ENCODE measurements at places on chromosomes 5 and 9.
A peak's percentile ranks its signal among the peaks of the same experiment; 100 is the strongest.

- peak; percentile 44 for DNase-seq
Measured at GRCh38 chr9:21661626-21662025, 140.8 kb upstream of the MTAP start.

DNA sequence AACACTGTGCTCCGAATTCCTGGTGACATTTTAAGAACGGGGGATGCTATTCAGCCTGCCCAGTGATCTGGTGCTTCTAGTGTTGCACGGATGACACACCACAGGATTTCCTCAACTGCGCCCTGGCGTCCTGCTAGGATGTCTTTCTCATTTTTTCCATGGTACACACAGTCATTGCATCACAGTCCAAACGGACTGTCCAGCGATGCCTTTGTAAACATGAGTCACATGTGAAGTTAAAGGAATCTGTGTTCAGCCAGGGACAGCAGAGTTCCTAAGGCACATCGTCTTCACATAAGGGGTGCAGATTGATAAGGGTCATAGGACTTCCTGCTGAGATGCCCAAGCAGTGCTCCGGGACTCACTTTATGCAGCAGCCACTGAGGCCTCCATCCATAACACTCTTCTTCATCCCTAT is 9.3 kb upstream of the PTPN3 start:
- peak; percentile 43 for DNase-seq

- no peak for DNase-seq
Measured at GRCh38 chr9:5899292-5899691, 8.6 kb downstream of the MLANA start.

GRCh38 chr5:34959323-34959722 is 30.0 kb downstream of the DNAJC21 start:
- peak; percentile 34 for DNase-seq

DNA sequence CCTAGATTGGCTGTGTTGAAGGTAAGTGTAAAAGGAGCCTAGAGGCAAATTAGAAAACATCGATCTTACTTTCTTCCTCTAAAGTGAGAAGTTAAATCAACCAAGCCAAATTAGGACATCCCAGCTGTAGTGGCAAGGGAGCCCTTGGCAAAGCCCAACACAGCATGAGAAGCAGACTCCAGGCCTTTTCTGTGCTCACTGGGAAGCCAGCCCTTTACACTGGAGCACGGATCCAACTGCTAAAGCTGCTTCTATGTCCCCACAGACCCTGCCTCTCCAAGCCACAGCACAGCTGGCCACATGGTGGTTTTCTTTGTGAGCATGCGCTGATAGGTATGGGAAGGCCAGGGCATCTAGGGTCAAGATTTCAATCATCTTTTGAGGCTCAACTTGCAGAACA is 94.1 kb downstream of the APBA1 start:
- no peak for DNase-seq

DNA sequence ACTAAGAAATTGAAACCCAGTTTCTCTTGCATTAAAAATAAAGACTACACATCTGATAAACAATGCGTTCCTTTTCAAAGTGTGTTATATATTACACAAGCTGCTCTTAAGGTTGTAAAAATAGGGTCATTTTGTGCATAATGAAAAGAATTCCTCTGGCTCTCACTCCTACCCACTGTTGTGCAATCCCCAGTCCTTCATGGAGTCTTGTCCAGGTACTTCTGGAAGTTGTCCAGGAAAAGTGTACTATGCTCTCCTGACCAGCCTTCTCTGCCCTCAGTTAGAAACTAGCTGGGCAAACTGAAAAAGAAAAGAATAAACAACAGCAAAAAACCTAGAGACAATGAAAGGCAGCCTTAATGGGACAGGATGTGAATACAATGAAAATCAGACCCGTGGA is 345.5 kb upstream of the PAPPA start:
- DNase-seq = no peak

DNA sequence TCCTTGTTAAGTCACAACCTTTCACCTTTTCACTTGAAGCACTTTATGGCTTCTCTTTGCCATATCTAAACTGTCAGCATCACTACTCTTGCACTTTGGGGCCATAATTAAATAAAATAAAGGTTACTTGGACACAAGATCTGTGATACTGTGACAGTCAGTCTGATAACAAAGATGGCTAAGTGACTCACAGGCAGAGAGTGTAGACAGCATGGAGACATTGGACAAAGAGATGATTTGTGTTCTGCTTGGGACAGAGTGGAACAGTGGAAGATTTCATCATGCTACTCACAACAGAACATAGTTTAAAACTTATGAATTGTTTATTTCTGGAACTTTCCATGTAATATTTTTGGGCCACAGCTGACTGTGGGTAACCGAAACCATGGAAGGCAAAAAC is 81.7 kb upstream of the SMC5 start:
- DNase-seq = peak; percentile 34

GRCh38 chr5:9361835-9362234 is 184.0 kb downstream of the SEMA5A start:
- peak; percentile 48 for DNase-seq

DNA sequence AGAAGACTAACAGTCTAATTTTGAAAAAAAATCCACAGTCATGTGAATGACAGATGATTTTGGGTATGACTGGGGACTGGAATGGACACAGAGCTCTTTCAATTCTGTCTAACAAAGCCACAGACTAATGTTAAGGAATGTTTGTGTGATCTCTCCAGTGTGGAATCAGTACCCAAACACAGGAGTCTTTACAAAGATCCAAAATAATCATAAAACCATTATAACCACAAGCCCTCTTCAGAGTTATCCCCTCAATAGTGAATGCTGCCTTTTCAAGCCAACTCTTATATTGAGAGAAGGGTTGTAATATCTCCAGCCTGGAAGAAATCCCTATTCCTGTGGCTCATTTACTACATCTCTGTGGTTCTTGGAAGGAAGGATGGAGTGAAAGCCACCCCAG is 552.0 kb upstream of the CLINT1 start:
- peak; percentile 83 for DNase-seq

DNA sequence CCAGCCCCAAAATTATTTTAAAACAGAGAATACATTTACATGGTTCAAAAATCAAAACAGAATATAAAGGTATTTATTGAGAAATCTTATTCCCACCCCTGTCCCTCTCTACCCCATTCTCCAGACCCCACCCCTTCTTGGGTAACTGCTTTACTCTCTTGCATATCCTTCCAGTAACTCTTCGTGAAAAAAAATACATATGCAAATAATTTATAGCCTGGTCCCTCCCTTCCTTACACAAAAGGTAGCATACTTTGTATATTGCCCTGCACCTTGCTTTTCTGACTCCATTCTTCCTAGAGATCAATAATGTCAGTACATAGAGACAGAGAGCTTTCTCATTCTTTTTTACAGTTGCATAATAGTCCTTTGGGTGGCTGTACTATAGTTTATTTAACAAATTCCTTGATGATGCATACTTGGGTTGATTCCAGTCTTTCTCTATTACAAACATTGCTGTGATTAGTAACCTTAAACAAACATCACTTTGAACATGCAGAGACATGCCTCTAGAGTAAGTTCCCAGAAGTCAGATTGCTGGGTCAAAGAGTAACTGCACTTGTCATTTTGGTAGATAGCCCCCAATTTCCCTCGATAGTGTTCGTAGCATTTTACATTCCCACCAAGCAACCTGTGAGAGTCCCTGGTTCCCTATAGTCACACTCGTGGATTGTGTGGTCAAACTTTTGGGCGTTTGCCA is 47.9 kb downstream of the STOM start:
- DNase-seq = peak; percentile 92

DNA sequence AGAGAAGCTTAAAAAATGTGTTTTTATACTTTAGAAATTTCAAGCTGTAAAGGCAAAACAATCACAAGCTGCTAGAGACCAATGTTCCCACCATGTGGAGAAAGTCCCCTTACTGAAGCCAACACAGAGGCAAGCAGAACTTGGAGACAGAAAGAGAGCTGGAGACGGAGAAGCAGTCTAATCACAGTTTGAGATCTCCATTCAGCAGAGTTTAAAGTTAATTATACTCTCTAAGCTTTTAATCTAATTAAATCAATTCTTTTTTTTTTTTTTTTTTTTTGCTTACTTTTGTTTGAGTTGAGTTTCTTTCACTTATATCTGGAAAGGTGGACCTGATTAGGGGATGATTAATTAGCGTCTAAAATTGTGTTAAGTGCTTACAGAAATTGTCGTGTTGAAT is 1534.3 kb downstream of the MAT2B start:
- no peak for DNase-seq

- DNase-seq = no peak
Measured at GRCh38 chr5:22900801-22901310, 47.7 kb upstream of the CDH12 start.

DNA sequence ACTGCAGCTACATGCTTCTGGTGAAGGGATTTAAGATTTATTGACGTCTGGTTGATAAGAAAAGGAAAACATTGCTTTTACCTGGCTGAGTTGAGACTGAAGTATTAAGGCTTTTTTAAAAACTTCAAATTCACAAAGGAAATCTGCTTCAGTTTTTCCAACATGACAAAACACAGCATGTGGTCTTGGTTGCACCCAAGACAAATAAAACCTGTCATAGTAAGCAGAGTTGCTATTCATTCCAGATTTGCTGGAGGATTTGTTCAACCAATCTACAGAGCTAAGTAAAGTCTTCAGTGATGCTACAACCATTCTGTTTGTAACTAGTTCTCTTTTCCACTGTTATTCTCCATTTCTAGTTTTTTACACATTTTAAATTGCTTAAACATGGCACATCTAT is 11.3 kb downstream of the C5orf63 start:
- no peak for DNase-seq

DNA sequence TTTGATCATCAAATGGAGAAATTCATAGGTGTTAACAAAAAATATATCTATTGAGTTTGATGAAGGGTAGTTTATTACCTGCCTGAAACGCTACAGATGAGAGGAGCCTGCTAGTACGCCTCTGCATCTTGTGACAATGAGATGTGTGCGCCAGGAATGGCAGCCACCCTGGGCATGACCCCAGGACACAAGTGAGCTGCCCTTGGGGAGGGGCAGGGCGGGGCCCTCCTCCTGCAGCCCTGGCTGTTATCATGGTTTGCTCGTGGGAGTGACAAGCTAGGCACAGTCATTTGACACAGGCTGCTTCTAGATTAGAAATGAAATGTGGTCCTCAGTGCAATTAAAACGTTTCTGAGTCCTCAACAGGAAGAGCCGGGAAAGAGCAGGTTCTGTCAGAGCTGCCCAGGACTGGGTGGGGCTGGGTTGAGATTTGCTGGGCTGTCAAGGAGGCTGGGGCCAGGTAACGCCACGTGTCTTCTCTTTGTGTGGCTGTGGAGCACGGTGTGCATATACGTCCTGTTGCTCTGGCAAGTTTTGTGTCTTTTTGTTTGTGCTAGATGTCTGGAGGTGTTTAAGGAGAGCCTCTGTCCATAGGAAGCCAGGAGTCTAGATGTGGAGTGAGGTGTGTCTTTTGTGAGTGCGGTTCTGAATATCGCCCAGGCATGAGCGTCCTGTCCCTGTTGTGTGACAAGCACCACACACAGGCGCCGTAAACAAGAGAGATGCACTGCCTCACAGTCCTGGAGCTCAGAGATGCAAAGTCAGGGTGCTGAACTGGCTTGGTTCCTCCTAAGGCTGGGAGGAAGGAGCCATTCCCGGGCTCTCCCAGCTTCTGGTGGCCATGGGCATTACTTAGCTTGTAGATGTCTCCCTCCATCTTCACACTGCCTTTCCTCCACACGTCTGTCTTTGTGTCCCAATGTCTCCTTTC is 129.0 kb upstream of the IRX4 start:
- no peak for DNase-seq

GRCh38 chr5:69167929-69168328 is 979 bp downstream of the CCNB1 start:
- DNase-seq = no peak

DNA sequence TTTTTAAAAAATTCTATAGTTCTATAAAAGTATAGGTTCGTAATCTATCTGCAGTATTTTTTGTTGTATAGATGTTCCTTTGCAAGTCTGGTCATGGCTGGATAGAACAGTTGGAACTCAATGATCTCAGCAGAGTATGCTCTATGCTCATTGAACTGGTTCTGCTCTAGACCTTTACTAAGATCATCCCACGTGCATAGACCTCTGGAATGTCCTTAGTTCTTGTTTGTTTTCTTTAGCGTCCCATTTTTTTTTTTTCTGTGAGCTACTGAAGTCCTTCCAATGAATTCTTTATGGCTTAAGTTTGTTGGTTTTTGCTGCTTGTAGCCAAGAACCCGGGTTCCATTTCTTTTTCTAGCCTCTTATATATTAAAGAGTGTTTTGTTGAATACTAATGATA is 3.5 kb downstream of the TMEM38B start:
- no peak for DNase-seq

DNA sequence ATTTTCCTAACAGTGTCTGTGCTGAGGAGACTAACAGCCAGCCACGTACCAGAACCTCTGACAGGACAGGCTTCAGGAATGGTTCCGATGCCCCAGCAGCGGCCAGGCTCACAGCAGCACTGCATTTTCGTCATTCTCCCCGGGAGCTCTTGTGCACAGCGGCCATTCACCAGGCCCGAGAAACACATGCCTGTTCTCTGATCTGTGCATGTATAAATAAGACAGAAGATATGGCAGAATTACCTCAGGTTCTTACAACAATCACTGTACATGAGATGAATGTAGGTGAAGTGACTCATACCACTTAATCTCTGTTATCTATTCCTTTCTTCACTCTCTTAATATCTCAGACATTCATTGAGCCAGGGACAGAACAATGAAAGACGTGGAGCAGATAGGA is 143.0 kb downstream of the FBN2 start:
- no peak for DNase-seq

GRCh38 chr5:147404706-147405105 is 105.2 kb downstream of the DPYSL3 start:
- no peak for DNase-seq

GRCh38 chr5:170638454-170639220 is 134.8 kb downstream of the KCNIP1 start:
- peak; percentile 53 for DNase-seq

DNA sequence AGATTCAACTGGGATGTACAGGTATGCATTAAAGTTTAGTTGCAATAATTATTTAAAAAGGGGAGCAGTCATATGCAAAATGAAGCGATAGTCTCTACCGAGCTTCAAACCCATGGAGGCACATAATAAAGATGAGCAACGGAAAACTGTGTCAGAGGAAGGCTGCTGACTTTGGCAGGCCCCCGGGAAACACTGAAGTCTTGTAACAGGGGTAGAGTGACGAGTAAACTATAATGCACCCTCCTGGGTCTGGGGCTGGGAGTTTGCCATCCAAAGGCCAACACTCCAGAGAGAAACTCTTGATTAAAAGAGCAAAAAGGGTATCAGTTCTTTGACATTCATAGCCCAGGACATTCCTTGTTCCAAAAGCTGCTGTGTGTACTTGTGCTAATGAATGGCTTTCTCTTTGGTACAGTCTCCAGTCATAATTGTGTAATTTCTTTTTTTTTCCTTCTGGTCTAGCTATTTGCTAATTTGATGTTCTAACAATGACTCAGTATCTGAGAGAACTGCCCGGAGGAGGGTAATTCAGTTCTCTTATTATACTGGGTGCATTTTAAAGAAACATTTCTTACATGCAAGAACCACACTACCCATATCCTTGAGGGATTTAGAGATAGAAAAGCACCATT is 59.2 kb downstream of the TNC start:
- peak; percentile 81 for DNase-seq

Measured in fibroblast of skin of right biceps (primary cell).